Fibroblast of skin of scalp (primary cell): ENCODE measurements at places on chromosomes 5 and 9.

GRCh38 chr9:134272302-134273023, 53.8 kb upstream of the RXRA start:
- DNase-seq, result no peak

- peak; percentile 40 for DNase-seq
Measured at GRCh38 chr9:79382458-79382857, 189.3 kb upstream of the TLE4 start.

DNA sequence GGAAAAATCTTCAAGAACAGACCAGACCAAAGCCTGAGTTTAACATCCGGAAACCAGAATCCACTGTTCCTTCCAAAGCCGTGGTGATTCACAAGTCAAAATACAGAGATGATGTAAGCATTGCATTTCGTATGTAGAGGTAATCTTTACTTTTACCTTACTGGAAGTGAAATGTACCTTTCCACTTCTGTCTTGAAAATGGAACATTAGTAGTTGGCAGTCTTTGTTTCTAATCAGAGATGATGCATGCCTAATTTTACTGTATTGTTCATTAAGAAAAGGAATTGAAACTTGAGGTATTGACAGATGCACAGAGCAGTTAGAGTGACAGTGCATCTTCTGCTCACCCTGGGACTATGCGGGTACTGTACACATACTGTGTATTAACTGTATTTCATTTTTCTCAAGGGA, 34.6 kb downstream of the HABP4 start:
- no peak for DNase-seq

- DNase-seq, result no peak
Measured at GRCh38 chr9:76090909-76091308, 200.4 kb downstream of the PCSK5 start.

DNA sequence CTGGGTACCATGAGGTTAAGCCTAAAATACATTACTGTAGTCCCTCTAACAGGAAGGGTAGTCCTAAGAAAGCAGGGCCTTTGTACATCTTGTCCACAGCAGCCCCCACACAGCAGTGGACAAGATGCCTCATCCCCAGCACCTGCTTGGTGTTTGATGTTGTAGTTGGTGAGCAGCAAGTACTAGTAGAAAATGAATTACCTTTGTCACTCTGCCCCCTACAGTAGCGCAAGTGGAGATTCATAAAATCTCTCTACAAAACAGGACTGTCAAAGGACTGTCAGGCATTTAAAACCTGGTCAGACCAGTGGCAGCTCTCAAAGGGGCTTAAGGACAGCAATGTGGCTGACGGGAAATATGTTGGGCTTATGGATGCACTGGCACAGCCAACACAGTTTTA, 122.5 kb downstream of the TMEM174 start:
- no peak for DNase-seq

GRCh38 chr9:2741441-2742158, 24.3 kb downstream of the KCNV2 start:
- no peak for DNase-seq

DNA sequence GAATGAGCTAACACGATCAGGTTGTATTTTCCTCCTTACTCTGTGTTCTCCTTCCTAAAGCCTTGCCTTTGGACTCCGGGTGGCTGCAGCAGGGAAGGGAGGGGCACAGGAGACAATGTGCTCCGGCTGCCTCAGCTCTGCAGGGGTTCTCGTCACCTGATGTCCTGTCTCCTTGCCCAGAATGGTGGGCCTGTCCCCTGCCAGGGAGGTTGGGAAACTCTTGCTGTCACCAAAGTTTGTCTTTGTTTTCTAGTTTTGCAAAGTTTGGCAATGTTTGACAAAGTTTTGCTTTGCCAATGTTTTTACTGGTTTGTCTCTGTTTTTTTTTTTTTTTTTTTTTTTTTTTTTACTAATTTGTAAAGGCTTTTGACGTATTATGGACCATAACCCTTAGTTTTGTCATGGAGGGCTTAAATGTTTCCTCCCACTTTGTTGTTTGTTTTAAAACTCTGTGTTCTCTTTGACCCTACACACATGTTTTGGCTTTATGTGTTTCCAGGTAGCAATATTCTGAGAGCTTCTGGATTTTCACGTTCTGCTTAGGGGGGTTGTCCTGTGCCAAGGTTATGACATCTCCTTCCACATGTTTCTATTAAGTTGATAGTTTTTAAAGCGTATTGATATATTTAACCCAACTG, 49.3 kb downstream of the GADD45G start:
- DNase-seq, result no peak

- DNase-seq, result no peak
Measured at GRCh38 chr5:154801083-154801482, 45.9 kb downstream of the LARP1 start.

DNA sequence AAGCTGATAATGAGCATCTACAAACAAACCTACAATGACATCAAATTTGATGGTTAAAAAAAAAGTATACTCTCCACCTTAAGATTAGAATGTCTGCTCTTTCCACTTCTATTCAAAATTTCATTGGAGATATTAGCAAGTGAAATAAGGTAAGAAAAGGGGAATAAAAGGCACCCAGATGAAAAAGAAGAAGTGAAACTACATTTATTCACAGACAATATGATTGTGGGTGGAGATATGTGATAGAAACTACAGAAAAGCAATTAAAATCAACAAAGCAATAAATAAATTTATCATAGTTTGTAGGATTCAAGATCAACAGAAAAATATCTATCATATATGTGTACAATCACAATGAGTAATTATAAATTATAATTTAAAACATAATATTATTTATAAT, 395.1 kb upstream of the CCNH start:
- DNase-seq, result no peak

DNA sequence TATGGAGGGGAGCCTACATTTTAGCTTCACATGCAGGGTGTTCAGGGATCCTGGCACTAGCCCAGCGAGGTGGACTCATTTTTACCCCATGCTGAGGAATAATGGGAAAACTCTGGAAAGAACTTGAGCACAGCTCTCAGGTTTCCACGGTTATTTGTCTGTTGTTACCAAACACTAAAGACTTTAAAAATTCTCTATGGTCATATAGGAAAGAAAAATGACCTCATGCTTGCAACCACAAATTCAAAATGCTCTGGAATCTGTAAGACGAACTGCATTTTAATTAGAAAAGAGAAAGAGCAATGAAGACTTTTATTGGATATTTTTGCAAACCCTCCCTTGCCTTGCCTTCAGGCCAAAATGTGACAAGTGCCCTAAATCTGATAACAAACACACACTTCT, 606.9 kb downstream of the EBF1 start:
- peak; percentile 85 for DNase-seq

GRCh38 chr5:20445326-20445860, 457.4 kb upstream of the CDH18 start:
- DNase-seq, result no peak

GRCh38 chr5:174733091-174733690, 8.8 kb downstream of the MSX2 start:
- DNase-seq, result no peak

- DNase-seq, result no peak
Measured at GRCh38 chr9:89191004-89191403, 12.4 kb upstream of the SHC3 start.

GRCh38 chr5:114360816-114361723, 800 bp upstream of the KCNN2 start:
- DNase-seq, result peak; percentile 26

DNA sequence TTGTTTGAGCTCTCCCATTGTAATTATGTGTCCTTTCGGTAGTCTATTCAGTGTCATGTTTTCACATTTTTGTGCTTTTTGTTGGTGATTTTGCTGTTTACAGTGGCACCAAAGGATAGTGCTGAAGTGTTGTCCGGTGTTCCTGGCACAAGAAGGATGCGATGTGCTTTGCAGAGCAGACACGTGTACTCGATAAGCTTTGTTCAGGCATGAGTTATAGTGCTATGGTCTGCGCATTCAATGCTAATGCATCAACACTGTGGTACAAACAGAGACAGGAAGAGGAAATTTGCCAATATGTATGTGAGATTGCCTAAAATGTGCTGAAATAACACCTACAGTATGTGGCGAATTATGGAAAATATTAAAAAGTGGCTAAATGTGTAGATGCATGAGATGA, 913.4 kb upstream of the ACO1 start:
- no peak for DNase-seq

GRCh38 chr5:171592076-171592475, 172.6 kb downstream of the FGF18 start:
- no peak for DNase-seq

DNA sequence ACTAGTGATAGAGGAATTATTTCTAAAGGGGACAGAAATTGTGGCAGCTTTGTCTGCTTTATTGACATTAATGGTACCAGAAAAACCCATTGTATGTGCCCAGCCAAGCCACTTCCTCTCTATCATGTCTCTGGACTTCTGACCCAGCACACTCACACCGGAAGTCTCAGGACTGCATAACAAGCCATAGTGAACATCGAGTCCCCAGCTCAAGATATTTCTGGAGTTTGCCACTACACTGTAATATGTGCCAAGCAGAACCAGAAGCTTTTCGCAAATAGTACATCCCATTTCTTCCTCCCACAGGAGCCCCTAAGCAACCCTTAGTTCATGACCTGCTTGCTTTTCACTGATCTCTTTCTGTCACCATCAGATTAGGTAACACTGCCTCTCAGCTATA, 187.4 kb upstream of the GHR start:
- no peak for DNase-seq

GRCh38 chr9:18149471-18150011, 324.4 kb upstream of the ADAMTSL1 start:
- DNase-seq, result no peak

DNA sequence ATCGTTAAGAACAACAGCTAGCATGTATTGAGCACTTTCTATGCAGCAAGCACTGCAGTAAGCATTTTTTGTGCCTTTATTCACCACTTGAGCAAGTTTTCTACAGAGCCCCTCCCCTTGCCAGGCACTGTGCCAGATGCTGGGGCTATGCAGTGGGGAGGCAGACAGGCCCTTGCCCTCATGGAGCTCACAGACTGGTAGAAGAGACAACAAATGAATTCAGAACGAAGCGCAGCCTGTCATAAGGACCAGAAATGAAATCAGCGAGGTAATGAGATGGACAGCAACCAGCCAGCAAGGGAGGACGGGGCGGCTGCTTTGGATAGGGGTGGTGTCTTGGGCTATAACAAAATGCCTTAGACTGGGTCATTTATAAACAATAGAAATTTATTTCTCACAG, 68.8 kb downstream of the C9orf50 start:
- DNase-seq, result peak; percentile 64

DNA sequence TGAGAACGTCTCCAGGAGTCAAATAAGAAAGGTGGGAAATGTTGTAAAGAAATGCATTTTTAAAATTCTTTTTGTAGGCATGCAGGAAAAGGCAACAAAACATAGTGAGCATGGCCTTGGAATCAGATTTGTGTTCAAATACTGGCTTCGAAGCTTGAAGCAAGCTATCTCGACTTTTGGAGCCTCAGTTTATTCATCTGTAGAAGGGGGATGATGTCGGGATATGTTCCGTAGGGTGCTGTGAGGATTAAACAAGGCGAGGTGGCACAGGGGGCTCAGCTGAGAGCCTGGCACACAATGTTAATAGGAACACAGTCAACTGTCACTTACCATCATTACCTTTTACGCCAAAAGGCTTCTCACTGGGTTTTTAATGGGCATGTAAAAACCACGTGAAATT, 4.8 kb downstream of the ADAMTS2 start:
- DNase-seq, result no peak

- no peak for DNase-seq
Measured at GRCh38 chr9:132408521-132408920, 1.5 kb upstream of the CFAP77 start.

DNA sequence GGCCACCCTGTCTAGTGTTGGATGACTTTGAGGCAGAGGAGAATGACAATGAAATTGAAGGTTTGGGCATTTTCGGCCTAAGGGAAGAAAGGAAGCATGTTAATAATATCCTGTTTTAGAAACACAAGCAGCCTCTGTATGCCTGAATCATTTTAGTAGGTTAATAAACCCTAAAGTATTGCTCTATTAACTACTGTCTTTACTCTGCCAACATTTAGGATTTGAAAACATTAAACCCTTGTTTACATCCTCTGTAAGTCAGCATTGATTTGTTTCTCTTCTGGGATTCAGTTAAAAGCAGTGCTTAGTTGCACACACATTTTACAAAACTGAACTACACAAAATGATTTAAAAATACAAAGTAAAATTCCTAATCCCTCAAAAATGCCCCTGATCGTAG, 358.9 kb downstream of the ARRDC3 start:
- no peak for DNase-seq

- DNase-seq, result peak; percentile 23
Measured at GRCh38 chr5:31415009-31415923, 116.6 kb downstream of the DROSHA start.

DNA sequence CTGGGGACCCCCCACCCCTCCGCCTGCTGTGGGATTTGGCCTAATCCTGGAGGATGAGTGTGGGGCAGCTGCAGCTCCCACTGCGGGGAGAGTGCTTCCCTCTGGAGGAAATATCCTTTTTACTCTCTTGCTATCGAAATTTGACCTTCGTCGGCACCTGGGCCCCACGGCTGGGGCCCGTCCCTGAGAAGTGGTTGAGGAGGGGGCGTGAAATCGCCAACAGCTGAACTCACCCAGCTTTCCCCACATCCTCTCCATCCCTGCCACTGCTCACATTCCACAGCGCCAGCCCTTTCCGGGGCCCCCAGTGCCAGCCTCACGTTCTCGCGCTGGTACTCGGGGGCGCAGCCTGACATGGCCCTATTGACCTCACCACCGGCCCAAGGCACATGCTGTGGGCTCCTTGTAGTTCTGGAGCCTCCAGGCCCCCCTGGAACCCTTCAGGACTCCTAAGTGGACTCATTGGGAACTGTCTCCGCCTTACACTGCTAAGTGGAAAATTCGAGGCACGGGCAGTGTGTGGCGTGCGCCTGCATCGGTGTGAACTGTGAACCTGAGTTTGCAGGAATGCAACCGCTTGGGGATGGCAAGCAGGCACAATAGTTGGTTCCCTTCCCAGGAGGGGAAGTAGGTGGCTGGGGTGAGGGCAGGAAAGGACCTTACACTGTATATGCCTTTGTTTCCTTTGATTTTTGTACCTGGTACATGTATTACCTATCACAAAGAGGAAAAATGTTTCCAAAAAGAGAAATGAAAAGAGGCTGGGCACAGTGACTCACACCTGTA, 19.2 kb downstream of the FGFR4 start:
- no peak for DNase-seq

- no peak for DNase-seq
Measured at GRCh38 chr9:36935332-36935731, 98.7 kb downstream of the PAX5 start.

- no peak for DNase-seq
Measured at GRCh38 chr9:34211395-34211794, 32.6 kb downstream of the UBAP1 start.

DNA sequence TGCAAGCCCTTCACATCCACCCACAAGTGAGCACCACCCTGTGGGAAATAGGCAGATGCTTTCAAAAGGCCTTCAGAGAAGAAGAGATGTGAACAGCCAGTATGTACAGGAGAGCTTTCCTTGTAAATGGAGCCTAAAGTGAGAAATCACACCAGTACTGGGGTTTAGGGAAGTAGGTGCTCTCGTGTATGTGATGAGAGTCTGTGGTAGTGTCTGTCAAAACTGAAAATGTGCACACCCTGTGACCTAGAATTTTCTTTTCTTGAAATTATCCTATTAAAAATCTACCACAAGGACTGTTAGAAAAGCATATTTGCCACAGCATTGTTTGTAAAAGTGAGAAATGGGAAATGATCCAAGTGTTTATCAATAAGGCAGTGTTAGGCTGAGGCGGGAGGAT, 16.6 kb downstream of the OTULINL start:
- no peak for DNase-seq

- DNase-seq, result no peak
Measured at GRCh38 chr5:33362915-33363314, 77.8 kb upstream of the TARS1 start.
